Neuronal stem cell (in vitro differentiated cells): ENCODE measurements at places on chromosomes 11 and 22.

DNA sequence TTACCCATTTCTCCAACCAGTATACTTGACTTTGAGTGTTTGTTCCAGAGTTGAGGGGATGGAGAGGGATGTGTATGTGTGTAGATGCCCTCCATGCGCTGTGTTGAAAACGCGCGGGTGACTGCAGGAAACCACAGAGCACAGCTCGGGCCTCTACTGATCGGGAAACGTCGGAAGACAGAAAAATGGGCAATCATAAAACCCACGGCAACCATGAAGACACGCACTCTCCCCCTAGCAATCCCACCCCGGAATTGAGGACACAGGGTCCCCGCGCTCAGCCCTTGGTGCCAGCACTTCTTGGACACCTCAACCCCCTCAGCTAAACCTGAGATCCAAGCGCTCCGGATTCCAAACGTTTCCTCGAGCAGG is 251 bp upstream of the UQCC3 start:
- DNase-seq = no peak

DNA sequence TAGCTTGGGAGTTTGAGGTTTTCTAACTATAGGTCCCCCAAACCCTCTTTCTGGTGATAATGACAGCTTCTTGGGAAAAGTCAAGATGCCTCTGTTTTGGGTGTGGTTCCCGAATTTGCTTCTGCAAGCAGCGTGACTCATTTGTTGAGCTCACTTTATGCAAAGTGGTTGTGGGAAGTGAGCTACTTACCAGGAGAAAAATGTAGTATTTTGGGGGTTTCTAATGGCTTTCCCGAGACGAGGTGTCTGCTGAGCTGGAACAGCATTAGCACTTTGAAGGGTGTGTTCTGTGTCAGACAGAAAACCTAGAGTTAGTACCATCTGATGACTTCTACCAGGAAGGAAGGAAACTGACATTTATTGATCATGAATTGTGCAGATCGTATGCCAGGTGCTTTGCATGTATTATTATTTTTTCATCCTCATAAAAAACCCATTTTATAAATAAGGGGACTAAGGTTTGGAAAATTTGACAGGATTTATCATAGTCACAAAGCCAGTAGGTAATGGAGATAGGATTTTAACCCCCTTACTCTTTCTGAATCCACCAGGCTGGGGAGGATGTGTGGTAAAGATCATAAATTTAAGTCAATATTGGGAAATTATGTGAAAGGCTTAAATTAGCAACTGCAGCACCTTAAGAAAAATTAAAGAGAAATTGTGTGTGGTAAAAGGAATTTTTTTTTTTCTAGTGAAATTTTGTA is 108.8 kb upstream of the CD44 start:
- DNase-seq = no peak

DNA sequence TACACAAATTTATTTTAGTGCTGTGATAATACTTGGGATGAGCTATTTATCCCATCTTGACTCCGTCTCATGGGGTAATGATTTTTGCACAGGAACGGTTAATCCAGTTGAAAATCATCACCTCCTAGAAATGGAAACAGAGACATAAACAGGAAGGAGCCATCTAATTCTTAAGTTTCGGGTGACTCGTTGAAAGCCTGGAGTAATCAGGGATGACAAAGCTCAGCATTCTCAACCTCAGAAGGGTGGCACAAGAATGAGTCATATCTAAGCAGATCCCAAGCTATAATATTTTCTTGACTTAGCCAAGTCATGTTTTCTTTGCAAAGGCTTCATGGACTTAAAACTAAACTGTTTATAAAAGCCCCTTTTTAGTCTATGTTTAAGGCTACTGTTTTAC is 280.8 kb upstream of the CCDC90B start:
- no peak for DNase-seq

- DNase-seq = no peak
These were observed 2.4 kb downstream of the FUT4 start for GRCh38 chr11:94546162-94546470.

DNA sequence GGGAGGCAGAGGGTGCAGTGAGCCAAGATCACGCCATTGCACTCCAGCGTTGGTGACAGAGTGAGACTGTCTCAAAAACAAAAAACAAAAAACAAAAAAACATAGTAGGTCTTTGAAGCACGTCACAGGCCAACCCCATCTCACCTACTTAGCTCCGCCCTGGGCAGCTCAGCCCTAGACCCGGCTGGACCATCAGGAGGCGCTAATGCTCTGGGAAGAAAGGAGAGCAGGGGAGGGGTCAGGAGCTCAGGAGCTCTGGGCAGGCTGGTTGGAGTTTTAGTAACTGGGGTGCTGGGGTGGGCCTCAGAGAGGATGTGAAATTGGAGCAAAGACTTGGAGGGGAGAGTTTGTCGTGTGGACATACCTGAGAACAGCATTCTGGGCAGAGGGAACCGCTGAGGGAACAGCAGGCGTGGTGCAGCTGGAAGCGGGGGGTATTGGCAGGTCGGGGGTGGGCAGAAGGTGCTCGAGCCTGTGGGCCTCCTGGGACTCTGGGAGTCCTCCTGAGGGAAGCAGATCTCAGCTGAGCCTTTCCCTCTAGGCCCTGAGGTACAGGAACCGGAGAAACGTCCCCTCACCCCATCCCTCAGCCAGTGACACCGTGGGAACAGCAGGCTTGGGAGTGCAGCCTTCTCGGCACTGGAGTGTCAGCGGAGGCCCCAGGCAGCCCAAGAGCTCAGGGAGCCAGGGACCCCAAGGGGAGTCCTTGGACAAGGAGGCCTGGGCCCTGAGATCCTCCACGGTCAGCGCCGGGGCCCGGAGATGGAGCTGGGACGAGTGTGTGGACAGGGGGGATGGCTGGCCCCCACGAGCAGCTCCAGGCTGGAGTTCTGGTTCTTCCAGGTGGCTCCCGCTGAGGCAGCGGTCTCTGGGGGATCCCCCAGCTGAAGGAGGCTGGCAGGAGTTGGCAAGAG is 2.2 kb upstream of the RPS6KA4 start:
- peak; percentile 62 for DNase-seq

- peak; percentile 92 for DNase-seq
These were observed 20.8 kb downstream of the DGCR6L start for GRCh38 chr22:20298803-20299745.

DNA sequence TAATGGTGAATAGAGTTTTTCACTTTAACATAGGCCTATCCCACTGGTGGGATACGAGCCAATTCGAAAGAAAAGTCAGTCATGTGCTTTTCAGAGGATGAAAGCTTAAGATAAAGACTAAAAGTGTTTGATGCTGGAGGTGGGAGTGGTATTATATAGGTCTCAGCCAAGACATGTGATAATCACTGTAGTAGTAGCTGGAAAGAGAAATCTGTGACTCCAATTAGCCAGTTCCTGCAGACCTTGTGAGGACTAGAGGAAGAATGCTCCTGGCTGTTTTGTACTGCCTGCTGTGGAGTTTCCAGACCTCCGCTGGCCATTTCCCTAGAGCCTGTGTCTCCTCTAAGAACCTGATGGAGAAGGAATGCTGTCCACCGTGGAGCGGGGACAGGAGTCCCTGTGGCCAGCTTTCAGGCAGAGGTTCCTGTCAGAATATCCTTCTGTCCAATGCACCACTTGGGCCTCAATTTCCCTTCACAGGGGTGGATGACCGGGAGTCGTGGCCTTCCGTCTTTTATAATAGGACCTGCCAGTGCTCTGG is at the start of gene TYR:
Gene TYR (plus strand): TSS at position 185 of the 541 bp plus-strand sequence. CDS start 79 bp downstream, at position 264.
- no peak for DNase-seq

GRCh38 chr11:64714666-64715065 is 8.3 kb downstream of the NRXN2 start:
- no peak for DNase-seq

- DNase-seq = peak; percentile 57
These were observed 98.4 kb downstream of the VPREB1 start for GRCh38 chr22:22342697-22343580.

DNA sequence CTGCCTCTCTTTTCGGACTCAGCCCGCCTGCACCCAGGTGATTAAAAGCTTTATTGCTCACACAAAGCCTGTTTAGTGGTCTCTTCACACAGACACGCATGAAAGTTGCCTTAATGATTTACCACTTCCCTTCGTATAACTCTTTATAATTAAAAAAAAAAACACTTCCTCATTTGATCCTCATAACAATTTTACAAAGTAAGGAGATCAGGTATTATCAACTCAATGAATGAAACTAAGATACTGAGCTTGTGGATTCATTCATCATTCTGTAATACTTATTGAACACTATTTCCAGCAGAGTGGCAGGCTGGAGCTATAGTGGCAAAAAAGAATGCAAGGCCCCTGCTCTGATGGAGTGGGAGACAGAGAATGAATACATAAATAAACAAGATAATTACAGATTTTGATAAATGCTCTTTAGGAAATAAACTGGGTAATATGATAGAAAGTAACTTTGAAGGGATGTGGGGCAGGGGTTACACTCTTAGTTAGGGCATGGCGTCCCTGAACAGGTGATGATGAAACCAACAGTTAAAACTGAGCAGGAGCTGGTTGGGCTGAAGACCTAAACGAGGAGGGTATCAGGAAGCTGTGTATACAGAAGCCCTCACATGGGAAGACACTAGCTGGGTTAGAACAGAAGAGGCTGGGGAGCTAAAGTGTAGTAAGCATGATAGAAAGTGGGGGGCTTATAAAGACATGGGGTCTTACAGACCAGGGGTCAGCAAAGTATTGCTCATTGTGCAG is 5.4 kb upstream of the CRTAM start:
- DNase-seq = no peak

GRCh38 chr22:39362271-39362670 is 12.5 kb downstream of the SYNGR1 start:
- DNase-seq = no peak

GRCh38 chr22:22914726-22915669 is 27.4 kb downstream of the IGLL5 start:
- DNase-seq = no peak

- DNase-seq = peak; percentile 93
These were observed at the start of gene PIK3C2A for GRCh38 chr11:17207317-17208256. PIK3C2A (minus strand) TSS chr11:17207986; CDS start chr11:17169741, 38,245 bp downstream.

DNA sequence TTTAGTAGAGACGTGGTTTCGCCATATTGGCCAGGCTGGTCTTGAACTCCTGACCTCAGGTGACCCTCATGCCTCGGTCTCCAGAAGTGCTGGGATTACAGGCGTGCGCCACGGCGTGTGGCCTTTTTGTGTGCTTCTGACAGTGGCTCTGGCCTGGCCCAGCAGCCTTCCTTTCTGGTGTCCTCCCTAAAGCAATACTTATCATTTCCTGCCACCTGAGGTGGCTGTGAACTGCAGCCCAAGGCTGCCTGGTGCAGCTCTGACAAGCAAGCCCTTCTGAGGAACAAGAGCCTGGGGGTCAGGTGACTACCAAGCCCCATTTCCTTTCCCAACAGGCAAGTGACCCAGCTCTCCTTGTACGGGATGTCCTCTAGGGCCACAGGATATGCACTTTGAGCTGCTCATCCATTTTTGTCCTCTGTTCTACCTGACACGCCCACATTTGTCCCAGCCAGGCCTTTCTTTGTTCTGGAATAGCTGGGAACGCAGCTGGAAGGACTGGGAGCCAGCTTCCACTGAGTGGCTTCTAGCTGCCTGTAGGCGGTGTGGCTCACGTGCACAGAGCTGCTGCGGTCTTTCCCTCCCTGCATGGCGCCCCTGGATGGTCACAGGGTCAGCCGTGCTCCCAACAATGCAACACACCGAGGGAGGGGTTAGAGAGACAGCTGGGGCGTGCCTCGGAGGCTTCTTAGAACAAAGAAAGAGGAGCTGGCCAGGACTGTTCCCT is 12.3 kb upstream of the BID start:
- DNase-seq = peak; percentile 71

DNA sequence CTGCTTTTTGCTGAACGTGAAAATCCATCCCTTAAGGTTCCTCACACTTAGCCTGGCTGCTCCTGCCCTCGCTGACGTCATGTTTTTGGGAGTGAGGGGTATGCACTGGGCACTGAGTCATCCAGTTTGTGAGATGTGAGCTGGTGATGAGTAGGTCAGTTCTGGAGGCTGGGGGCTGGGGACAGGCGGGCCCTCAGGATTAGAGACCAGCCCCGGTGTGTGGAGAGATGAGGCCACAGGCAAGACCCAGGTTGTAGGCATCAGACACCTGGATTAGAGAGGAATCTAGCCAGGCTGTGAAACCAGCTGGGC is 9.2 kb downstream of the KCNC1 start:
- DNase-seq = no peak

DNA sequence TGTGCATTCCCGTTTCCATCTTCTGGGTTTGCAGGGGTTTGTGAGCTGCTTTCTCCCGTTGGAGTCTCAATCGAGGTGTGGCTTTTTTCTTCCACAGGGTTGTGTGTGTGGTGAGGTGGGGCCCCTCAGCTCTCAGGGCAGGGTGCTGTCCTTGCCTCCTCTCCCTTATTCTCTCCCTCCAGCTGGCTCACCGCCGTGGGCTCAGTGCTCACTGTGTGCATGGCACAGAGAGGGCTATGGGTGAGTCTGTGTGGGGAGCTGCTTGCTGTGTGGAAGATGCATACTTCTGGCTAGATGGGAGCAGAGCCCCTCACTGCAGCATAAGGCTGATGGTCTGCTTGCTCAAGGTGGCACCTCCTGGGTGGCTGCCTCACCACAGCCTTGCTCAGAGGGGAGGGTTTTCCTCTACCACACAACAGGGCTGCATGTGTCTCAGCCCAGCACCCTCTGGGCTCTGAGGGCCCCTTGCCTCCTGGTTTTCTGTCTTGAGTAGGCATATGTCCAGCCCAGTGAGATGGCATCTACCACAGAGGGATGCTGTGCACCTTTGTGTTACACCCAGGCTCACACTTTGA is 203.1 kb upstream of the B3GAT1 start:
- no peak for DNase-seq

DNA sequence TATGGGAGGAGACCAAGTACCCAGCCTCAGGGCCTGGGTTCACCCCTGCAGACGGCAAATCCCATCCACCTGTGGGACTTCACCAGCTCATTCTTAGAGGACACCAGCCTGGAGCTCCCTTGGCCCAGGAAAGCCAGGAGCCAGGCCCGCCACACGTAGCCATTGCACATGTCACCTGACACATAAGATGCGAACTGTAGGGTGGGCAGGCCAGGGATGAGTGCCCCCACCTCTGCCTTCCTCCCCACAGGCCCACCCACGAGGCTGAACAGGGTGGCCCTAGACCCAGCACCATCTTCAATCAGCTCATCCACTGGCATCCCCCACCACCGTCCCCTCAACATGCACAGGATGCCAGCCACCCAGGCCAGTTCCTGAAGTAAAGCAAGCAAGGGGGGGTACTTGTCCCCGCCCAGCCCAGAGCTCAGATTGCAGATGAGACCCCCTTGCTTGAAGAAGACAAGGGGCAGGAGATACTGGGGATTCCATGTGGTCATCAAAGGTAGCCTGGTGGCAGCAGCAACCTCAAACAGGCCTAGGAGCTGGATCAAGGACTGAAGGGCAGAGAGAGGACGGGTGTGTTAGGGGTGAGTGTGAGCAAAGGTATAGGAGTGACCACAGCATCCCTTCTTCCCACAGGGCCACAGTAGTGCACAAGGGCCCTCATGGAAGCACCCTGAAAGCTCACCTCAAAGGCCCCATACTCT is 45.6 kb downstream of the IGLL5 start:
- no peak for DNase-seq

DNA sequence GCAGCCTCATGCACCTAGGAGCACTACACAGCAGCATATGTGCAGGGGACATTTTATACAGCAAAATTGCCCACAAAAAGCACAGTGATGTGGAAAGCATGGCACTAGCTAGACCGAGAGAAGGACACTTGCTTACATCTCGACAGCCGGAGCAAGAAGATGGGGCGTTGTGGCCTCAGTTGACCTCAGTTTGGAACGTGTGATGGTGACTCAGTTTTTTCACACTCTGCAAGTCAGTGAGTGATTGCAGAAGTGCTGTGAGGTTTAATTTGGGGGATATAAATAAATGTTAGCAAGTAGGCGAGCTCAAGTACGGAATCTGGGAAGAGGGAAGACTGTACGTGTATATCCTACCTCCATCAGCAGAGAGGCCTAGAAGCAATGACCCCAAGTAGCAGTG is 23.3 kb downstream of the LRP5 start:
- no peak for DNase-seq

- DNase-seq = no peak
These were observed 12.3 kb downstream of the IPO7 start for GRCh38 chr11:9396752-9397151.
